Hair follicular keratinocyte (primary cell): ENCODE measurements at places on chromosomes 13 and 19. TPM values are rescaled to one million over a fixed set of nuclear protein-coding genes. Genes with fewer than 3 reads are reported as not detected.

The FAM124A gene
- total RNA-seq = not detected in 2 replicates

The CYP2A7 gene
- not detected in 2 replicates for total RNA-seq

The TNFSF13B gene
- 0.08 TPM in 1 of 2 replicates, not detected in the other for total RNA-seq

The PEX11G gene
- 5.5 and 5.8 TPM in 2 replicates for total RNA-seq

The TTC9B gene
- total RNA-seq = not detected in 2 replicates

The PLK5 gene
- total RNA-seq = not detected in 2 replicates

The DIAPH3 gene
- total RNA-seq = 6.7 and 14.1 TPM in 2 replicates

The CDC42EP5 gene
- 30.2 and 68.9 TPM in 2 replicates for total RNA-seq

The SIGLECL1 gene
- not detected in 2 replicates for total RNA-seq
